ENCODE measurements at places on chromosomes 1 and 21.

- no peak for DNase-seq
Observed at GRCh38 chr1:16072095-16072494, 1.4 kb downstream of the FAM131C start.

GRCh38 chr21:42524341-42525028 is 10.8 kb downstream of the SLC37A1 start:
- DNase-seq, result no peak

DNA sequence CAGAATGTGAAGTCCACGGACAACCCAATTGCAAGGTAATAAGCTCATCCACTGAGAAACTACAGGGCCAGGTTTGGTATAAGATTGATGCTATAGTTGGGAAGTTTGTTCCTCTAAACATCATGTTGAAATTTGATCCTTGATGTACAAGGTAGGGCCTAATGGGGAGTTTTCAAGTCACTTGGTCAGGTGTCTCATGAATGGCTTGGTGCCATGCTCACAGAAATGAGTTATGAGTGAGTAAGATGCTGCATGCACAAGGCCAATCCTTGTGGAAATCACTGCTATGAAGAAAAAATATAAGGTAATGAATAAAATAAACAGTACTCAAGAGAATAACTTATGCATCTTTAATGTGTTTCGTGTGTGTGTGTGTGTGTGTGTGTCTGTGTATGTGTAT is 1891.2 kb downstream of the NCAM2 start:
- DNase-seq, result no peak

DNA sequence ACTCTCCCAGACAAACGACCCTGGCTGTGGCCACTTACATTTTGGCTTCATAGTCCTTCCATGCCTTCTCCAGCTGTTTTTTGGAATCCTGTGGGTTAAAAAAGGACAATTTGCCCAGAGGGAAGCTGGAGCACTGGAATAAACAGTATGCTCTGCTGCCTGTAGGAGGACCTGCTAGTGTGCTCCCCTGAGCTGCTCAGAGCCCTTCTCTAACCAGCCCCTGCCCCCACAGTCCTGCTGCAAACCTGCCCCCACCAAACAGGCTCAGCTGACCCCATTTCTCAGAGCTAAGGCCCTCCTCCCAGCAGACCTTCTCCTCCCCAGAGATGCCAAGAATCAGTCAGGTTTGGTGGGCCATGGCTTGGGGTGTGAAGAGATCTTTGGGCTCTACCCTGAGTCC is 26.9 kb upstream of the TCEA3 start:
- DNase-seq, result no peak

DNA sequence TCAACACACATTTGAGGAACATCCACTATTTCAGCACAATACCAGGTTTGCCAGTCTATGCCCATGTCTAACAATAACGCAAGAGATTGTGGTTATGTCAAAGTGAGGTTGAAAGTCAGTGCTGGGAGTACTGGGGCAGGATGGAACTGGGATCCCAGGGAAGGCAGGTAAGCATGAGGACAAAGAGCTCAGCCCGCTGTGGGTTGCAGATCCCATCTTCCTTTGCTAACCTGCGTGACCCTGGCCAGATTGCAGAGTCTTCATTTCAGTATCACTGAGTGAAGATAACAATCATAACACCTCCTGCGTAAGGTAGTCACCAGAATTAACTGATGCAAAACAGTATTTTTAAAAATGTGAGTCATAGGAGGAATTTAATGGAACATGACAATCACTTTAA is 250.0 kb downstream of the PCP4 start:
- DNase-seq, result no peak

- DNase-seq, result no peak
Observed at GRCh38 chr1:233375653-233376052, 48.1 kb downstream of the MAP3K21 start.

GRCh38 chr1:211705467-211706091 is 30.2 kb upstream of the NEK2 start:
- no peak for DNase-seq

- peak; percentile 9 for DNase-seq
Observed at GRCh38 chr1:225695578-225696337, 42.8 kb upstream of the ENAH start.

DNA sequence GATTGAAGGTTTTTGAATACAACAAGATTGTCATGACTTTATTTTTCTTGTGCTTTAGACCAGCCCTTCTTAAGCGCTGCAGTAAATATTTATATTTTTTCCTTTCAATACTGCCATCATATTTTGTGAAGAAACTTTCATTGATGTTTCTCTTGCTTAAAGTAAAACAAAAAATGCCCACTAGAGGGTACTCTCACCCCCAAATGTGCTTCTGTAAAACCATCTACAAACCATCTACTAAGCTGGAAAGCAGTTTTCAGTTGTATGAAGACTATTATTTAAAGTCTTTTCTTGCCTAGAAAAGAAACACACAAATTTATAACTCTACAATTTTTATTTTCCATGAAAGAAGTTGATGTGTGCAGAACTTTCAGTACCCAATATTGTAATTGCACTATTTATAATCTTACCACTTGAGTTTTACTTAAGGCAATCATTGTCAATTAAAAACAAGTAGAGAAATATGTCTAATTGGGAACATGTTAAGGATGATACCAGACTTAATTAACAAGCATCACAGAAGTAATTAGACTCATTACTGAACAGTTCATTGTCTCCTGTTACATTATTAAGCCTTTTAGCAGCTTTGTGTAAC is 10.7 kb downstream of the LEPR start:
- no peak for DNase-seq

DNA sequence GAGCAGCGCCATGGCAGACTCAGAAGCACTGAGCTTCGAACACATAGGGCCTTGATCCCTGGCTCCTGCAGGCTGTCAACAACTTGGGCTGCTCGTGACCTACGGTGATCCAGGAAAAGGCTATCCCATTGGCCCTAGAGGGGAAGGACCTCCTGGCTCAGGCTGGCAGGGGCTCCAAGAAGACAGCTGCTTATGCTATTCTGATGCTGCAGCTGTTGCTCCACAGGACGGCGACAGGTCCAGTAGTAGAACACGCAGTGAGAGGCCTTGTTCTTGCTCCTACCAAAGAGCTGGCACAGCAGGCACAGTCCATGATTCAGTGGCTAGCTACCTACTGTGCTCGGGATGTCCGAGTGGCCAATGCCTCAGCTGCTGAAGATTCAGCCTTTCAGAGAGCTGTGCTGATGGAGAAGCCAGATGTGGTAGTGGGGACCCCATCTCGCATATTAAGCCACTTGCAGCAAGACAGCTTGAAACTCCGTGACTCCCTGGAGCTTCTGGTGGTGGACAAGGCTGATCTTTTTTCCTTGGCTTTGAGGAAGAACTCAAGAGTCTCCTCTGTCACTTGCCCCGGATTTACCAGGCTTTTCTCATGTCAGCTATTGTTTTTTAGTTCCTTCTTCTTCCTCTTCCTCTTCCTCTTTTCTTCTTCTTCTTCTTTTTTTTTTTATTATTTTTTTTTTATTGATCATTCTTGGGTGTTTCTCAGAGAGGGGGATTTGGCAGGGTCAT is 18.9 kb downstream of the ITLN2 start:
- no peak for DNase-seq

DNA sequence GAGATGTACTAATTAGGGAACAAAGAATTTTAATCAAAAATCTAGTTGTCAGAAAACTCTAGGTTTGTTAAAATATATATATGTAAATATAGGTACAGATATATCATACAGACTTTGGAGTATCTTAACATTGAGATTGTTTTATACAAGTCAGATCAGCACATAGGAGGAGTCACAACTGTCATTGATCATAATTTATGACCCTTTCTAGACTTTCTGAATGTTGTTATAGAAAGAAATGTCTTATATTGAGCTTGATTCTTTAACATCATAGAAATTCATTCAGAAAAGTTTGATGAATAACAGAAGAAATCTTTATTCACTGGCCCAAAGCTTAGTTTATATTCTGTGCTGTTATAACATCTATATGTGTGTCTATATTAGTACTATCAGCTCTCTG is 185.8 kb downstream of the SDCCAG8 start:
- no peak for DNase-seq

DNA sequence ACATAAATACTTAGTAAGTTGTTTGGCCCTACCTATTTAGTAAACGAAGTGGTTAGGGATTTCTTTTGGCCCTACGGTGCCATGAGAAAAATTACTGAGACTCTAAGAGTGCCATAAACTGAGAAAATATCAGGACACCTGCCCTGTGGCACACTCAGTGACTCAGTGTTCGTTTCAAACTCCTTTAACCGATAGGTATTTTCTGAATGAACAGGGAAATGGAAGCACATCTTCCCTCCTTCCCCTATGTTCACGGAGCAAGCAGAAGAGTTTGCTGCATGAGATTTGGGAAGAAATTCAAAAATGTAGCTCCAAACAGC is 134.2 kb downstream of the KAZN start:
- no peak for DNase-seq

GRCh38 chr1:166169182-166169581 is 2.4 kb upstream of the FAM78B start:
- DNase-seq, result no peak

All from WERI-Rb-1 (cell line).